ENCODE measurements at places on chromosomes 2 and 18. TPM values are rescaled to one million over a fixed set of nuclear protein-coding genes. Genes with fewer than 3 reads are reported as not detected.

The NLRC4 gene
- total RNA-seq: 0.57 TPM

The SLC14A1 gene
- total RNA-seq: 0.53 TPM

The CXCR1 gene
- total RNA-seq: not detected

GRCh38 chr2:137437386-137437785 is 526.9 kb upstream of the HNMT start:
- H3K27ac ChIP-seq: no peak overlapping the region
- H3K4me1 ChIP-seq: no peaks in the 10 kb centered on the region
- no peak for DNase-seq
- no peaks in the 10 kb centered on the region for H3K27me3 ChIP-seq
- H3K4me3 ChIP-seq: no peak overlapping the region

DNA sequence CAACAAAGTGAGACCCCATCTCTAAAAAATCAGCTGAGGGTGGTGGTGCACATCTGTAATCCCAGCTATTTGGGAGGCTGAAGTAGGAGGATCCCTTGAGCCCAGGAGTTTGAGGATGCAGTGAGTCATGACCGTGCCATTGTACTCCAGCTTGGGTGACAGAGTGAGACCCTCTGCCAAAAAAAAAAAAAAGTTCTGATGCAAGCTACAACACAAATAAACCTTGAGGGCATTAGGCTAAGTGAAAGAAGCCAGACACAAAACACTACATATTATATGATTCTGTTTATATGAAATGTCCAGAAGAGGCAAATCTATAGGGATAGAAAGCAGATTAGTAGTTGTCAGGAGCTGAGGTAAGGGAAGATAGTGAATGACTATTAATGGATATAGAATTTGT is 13.0 kb downstream of the YWHAQ start:
- H3K36me3 ChIP-seq: peaks cover 19% of the 10 kb centered on the region
- no peaks in the 10 kb centered on the region for H3K27me3 ChIP-seq
- no peak overlapping the region for H3K27ac ChIP-seq
- no peak for DNase-seq

DNA sequence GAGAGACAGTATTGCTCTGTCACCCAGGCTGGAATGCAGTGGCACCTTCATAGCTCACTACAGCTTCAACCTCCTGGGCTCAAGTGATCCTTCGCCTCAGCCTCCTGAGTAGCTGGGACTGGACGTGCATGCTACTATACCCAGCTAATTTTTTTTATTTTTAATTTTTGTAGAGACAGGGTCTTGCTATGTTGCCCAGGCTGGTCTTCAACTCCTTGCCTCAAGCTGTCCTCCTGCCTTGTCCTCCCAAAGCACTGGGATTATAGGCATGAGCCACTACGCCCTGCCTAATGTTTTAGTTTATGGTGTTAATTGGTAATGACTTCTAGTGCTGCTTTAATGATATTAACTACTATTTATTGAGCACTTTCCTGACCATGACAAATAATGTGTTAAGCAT is 18.3 kb downstream of the RNF138 start:
- no peaks in the 10 kb centered on the region for H3K27me3 ChIP-seq
- H3K4me3 ChIP-seq: no peak overlapping the region
- H3K36me3 ChIP-seq: no peaks in the 10 kb centered on the region

GRCh38 chr18:28439870-28440269 is 262.9 kb upstream of the CDH2 start:
- H3K4me3 ChIP-seq: no peak overlapping the region
- DNase-seq: no peak
- no peaks in the 10 kb centered on the region for H3K27me3 ChIP-seq
- no peak overlapping the region for H3K27ac ChIP-seq

DNA sequence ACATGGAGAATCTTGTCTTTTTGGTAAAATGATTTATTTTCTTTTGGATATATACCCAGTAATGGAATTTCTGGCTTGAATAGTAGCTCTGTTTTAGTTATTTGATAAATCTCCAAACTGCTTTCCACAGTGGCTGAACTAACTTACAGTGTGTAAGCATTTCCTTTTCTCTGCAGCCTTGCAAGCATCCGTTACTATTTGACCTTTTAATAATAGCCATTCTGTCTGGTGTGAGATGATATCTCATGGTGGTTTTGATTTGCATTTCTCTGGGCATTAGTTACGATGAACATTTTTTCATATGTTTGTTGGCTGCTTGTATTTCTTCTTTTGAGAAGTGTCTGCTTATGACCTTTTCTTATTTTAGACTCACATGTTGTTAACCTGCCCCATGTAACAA is 190.2 kb downstream of the GALR1 start:
- H3K27ac ChIP-seq: no peak overlapping the region
- no peak overlapping the region for H3K4me3 ChIP-seq
- H3K4me1 ChIP-seq: no peaks in the 10 kb centered on the region
- DNase-seq: no peak
- no peaks in the 10 kb centered on the region for H3K27me3 ChIP-seq
- H3K36me3 ChIP-seq: no peaks in the 10 kb centered on the region

GRCh38 chr2:36044411-36044810 is 311.2 kb upstream of the CRIM1 start:
- H3K4me3 ChIP-seq: no peak overlapping the region
- H3K27ac ChIP-seq: no peak overlapping the region
- no peaks in the 10 kb centered on the region for H3K27me3 ChIP-seq
- no peaks in the 10 kb centered on the region for H3K36me3 ChIP-seq

- no peaks in the 10 kb centered on the region for H3K36me3 ChIP-seq
- H3K27me3 ChIP-seq: no peaks in the 10 kb centered on the region
- no peak for DNase-seq
- no peak overlapping the region for H3K27ac ChIP-seq
Observed at GRCh38 chr18:59818769-59819168, 81.0 kb upstream of the PMAIP1 start.

DNA sequence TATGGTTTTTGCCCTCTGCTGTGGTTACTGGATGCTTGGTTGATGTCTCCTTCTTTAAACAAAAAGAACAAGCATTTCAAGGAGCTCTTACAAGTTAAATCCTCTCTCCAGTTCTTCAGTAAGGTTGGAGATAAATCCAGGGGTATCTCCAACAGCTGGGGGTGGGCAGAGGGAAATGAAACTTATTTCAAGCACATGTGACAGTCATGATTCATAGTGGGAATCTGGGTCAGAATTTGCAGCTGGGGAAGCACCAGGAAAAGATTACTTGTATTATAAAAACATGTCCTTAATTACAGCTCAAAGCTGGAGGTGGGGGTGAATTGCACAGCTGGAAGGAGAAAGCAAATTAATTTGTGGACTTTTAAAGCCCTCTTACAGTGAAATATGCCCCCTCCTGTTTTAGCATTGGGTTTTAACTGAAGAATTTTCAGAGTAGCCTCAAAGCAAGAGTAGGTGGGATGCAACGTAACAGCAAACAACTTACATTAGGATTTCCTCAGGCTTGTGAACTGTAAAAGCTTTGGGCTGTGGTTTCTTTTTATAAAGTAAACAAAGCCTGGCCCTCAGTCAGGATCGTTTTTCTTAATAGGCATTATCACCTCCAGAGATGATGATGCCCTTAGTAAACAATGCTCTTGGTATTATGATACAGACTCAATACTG is 596.4 kb downstream of the NYAP2 start:
- no peaks in the 10 kb centered on the region for H3K4me1 ChIP-seq
- no peak overlapping the region for H3K4me3 ChIP-seq
- no peaks in the 10 kb centered on the region for H3K36me3 ChIP-seq
- H3K27me3 ChIP-seq: no peaks in the 10 kb centered on the region
